ENCODE measurements at places on chromosomes 1 and 21.

- no peak for DNase-seq
These were observed 18.8 kb downstream of the TNFRSF9 start for GRCh38 chr1:7921796-7922195.

DNA sequence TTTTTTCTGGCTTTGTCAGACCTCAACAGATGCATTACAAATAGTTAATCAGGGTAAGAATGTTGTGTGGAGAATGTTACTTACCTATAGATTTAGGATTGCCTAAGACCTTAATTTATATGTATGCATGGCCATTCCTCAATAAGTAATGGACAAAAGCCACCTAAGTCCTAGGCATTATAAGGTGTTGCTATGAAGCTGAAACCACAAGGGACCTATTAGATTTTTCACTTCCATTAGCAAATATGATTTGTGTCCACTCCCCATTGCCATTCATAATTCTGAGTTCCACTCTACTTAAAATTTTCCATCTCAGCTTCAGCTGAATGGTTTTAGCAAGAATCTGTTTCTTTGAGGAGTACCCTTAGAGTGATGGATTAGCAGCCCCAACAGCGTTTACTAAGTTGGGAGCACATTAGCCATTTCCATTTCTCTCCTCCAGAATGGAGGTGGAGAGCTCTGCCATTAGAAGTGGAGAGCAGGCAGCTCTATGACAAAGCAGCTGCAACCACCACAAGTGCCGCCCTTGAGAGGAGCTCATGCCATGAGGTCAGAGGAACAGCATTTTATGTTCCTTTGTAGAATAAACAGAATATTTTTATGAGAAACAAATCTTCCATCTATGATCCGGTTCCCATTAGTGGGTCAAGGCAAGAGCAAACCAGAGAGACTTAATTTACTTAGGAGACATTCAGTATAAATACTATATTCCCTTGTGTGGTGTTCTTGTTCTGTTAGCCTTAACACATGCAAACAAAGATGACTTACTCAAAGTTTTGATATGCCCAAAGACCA, 28.9 kb upstream of the C1orf87 start:
- DNase-seq, result no peak

GRCh38 chr1:83705091-83705490, 293.8 kb downstream of the TTLL7 start:
- DNase-seq, result no peak

DNA sequence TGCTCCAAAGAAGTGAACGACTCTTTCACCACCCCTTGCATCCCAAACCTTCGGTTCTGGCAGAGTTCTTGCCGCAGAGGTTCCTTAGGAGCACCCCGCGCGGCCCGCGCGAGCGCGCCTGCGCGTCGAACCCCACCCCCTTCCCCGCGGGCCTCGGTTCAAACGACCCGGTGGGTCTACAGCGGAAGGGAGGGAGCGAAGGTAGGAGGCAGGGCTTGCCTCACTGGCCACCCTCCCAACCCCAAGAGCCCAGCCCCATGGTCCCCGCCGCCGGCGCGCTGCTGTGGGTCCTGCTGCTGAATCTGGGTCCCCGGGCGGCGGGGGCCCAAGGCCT, at the start of gene C1orf56:
TSS of gene C1orf56 (plus strand) at position 161 of the 334 bp plus-strand sequence. CDS start at position 258, 97 bp downstream.
- DNase-seq, result no peak

DNA sequence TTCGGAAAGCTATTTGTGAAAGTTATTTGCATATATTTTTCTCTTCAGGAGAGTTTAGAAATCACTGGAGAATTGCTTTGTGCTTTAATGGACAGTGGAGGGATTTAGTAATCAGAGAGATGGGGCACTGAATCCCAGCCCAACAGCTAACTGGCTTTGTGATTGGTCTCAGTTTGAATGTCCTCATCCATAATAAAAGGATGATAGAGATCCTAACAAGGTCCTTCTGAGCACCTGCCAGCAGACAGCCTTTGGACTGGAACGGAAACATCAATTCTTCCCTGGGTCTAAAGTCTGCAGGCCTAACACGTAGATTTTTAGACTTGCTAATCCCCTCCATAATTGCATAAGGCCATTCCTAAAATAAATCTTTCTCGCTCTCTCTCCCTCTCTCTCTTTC, 112.0 kb upstream of the ADAMTS5 start:
- no peak for DNase-seq

- no peak for DNase-seq
These were observed 41.8 kb upstream of the RALGPS2 start for GRCh38 chr1:178683291-178683690.

- no peak for DNase-seq
These were observed 94.5 kb upstream of the ARTN start for GRCh38 chr1:43839056-43839455.

DNA sequence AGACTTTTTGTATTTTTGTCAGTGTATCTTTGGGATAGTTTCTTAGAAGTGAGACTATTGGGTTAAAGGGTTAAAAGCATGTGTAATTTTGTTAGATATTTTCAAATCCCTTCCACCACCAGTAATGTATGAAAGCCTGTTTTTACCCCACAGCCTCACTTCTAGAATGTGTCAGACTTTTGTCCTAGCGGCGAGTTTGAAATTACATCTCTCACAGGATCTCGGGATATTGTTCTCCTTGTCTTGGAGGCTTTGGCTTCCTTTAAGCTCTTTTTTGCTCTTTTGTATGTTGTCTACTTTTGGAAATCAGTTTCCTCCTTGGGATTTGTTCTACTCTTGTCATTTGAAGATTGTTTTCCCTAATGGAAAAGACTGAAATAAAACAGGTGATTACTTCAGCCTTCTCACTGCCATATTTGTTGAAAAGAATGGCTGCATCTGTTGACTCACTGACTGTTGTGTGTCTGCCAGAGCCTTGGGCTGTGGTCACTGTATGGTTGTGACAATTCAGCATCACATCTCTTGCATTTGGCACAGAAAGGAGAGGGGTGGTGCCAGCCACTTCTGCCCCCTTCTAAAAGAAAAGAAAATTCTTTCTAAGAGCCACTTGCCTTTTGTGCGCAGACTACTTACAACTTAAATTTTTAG, 22.6 kb downstream of the ST3GAL3 start:
- no peak for DNase-seq

GRCh38 chr1:4628992-4629391, 25.4 kb upstream of the AJAP1 start:
- no peak for DNase-seq

- no peak for DNase-seq
These were observed 59.6 kb downstream of the ZNF678 start for GRCh38 chr1:227622739-227623475.

GRCh38 chr1:94285031-94285654, 47.8 kb upstream of the ARHGAP29 start:
- DNase-seq, result no peak

- DNase-seq, result no peak
These were observed 119.6 kb downstream of the ACTL8 start for GRCh38 chr1:17874710-17875109.

DNA sequence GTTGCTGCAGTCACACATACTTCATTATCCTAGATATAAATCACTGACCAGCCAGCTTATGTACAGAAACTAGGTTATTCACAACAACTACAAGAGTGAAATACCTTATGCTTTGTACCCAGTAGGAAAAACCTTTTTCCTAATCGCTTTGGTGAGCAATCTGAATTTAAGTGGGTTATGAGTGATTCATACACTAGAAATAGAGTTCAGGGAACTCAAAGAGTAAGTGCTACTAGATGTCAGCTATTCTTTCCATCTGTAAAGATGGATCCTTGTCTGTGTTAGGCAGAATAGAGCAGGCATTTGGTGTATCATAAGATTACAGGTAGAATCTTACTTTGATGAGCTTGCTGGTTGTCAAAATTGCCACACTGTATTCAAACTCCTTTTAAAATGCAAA, 101.9 kb downstream of the ZNF644 start:
- no peak for DNase-seq

GRCh38 chr1:192604979-192605620, 29.5 kb downstream of the RGS1 start:
- no peak for DNase-seq

- no peak for DNase-seq
These were observed 29.9 kb downstream of the PMVK start for GRCh38 chr1:154906621-154907081.

DNA sequence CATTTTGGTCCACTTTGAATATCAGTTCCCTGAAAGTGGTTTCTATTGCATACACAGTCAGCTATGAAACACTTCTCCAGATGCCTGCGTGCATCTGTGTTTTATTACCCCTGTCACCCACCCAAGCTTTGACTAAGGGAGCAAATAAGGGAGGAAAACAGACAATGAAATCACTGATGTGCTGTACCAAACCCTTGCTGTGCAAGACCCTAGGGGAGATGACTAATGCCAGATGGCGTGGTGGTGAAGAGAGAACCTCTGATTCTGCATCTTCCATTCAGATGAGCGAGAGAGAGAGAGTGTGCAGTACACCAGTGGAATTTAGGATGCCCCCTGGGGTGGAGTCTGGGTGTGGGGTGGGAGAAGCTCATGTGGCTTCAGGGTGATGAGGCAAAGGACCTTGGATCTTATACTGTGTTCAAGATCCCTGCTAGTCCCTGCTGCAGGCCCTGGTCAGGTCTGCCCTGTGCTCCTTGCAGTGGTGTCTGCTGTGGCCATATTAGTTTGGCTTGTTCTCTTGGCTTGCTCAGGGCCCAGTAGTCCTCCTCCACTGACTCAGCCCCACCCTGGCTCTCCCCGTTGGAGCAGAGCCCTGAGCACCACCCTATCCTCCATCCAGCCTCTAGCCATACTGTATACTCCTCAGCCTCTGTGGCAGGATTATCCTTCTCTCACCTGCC, 18.5 kb downstream of the CLCA1 start:
- DNase-seq, result no peak

GRCh38 chr1:67405473-67406245, 24.5 kb downstream of the SERBP1 start:
- DNase-seq, result no peak

GRCh38 chr1:58539553-58539952, 7.0 kb downstream of the OMA1 start:
- no peak for DNase-seq

GRCh38 chr1:10178597-10179405, 31.6 kb upstream of the KIF1B start:
- DNase-seq, result no peak

DNA sequence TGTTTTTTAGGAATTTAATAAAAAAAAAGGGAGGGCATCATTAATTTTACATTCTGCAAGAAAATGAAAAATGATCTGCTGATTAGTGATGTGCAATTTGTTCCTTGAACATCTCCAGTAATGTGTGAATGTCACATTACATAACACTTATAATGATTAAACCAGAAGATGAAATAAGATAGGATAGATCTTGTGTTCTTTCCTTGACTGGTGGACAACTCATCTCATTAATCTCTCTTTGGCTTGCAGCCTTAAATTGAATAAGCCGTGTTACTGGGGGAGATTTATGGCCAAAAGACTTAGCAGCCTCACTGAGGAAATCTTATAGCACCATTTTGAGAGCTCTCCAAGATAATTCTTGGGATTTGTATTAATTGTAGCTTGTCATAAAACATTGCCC, 217.2 kb downstream of the ST6GALNAC3 start:
- no peak for DNase-seq
